ENCODE measurements at places on chromosomes 4 and X.

DNA sequence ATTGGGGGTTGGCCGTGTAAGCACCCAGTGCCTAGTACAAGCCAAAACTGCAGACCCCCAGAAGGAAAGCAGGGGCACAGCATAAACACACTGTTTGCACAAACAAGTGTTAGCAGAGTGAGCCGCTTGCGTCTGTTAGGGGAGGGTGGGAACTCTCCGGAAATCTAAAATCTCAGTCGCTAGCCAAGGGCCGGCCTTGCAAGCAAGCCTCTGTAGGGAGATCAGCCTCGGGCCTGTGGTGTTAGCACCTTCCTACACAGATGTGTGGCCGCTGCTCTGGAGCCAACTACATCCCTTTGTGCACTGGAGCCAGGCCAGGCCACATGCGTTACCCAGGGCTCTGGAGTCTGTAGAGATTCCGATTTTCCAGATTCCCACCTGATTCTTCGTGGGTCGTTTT, 67.1 kb downstream of the GPR143 start:
- DNase-seq, result no peak

GRCh38 chr4:170949084-170949483, 859.3 kb upstream of the AADAT start:
- no peak for DNase-seq

DNA sequence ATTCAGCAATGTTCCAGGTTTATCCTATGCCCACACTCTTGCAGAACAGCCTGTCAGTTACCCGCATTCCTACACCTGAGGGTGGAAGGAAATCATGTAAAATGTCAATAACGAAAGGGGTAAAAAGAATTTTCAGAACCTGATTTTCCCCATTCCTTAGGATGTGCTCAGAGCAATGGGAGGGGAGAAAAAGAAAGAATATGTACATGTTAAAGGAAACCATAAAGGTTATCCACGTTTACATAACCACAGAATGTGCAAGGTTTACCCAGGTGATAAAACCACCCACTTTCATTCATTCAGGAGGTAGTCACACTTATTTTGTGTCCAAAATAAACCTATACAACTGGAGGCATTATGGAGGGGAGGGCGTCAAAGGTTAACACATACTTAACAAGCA, 335.5 kb downstream of the ZNF674 start:
- DNase-seq, result no peak

DNA sequence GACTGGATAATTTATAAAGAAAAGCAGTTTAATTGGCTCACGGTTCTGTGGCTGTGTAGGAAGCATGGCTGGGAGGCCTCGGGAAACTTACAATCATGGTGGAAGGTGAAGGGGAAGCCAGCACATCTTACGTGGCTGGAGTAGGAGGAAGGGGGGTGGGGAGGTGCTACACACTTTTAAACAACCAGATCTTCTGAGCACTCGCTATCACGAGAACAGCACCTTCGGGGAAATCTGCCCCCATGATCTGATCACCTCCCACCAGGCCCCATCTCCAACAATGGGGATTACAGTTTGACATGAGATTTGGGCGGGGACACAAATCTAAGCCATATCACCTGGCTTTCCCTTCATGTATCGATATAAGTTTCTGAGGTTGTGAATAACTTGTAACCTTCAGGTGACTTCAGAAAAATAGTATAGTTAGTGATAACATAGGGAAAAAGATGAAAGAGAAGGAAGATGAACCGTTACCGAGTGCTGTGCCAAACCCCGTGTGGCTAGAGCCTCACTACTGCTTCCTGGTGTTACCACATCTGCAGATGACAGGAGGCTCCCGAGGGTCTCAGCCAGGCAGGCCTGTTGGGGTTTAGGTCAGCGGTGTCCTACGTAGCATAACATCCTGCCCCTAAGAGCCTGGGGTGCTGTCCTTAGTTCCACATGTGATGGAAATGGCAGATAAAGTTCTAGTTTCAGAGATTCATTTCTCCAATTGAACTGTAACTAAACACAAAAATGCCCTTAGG, 103.5 kb downstream of the TNIP2 start:
- no peak for DNase-seq

GRCh38 chr4:123193802-123194367, 202.7 kb upstream of the SPRY1 start:
- DNase-seq, result no peak

DNA sequence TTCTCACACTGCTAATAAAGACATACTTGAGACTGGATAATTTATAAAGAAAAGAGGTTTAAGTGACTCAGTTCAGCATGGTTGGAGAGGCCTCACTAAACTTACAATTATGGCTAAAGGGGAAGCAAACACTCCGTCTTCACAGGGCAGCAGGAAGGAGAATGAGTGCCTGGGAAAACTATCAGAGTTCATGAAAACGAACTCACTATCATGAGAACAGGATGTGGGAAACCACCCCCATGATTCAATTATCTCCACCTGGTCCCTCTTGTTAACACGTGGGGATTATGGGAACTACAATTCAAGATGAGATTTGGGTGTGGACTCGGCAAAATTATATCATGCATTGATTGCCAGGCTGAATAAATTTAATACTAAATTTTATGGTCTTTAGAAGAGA, 592.7 kb downstream of the GRXCR1 start:
- DNase-seq, result no peak

DNA sequence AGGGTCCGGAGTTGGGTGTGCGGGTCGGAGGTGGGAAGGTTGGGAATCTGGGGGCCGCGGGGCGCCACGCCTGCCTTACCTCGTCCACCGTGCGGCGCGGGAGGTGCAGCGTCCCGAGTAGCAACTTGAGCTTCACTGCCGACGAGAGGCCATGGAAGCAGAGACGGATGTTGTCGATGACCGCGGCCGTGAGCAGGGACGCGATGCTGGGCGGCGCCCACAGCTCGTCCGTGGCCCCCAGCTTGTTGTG, 178 bp downstream of the NELFA start:
- no peak for DNase-seq

- peak; percentile 96 for DNase-seq
Observed at GRCh38 chr4:54440394-54441136, 211.5 kb downstream of the PDGFRA start.

DNA sequence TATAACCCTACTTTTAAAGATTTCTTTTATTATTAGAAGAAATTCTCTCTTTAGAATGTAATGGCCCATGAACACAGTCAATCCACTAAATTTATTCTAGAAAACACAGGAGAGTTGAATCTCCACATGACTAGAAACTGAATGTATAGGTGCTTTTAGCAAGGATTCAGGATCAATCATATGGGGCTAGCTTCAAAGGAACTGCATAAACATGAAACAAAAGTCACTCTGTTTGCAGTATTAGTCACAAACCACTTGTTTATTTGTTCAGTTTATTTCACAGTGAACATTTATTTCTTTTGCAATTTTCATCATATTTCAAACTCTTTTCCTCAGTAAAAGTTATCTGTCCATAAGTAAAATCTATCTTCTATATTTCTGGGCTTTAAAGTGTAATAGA, 1604.6 kb downstream of the PCDH18 start:
- no peak for DNase-seq

GRCh38 chrX:136679531-136679930, 31.6 kb downstream of the CD40LG start:
- DNase-seq, result peak; percentile 49

DNA sequence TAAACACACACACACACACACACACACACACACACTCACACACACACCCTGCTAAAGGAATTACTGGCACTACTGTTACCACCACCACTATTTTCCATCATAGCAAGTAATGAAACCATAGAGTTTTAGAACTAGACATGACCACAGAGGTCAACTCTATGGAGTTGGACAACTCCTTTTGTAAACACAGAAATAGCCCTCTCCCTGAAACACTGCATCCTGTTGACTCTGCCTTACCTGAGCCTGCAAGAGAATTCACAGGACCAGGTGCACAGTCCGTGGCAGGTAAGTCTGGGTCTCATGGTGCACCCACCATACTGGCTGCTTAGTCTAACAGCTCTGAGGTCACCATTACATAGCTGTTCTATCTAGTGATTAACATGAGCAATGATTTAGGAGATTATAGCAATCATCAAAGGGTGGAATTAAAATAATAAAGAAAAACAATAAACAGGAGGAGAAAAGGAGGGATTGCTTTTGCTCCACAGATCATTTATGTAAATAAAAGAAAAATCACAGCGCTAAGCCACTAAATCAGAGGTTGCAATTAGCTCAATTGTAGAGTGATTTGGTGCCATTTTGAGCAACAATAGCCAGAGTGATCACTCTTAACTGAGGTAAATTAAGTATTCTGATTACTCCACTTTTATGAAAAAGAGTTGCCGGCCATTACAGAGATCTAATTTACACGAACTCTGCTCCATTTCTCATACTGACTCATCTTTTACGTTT, 340.0 kb upstream of the RASGEF1B start:
- DNase-seq, result no peak

- no peak for DNase-seq
Observed at GRCh38 chrX:11470250-11470974, 177.2 kb downstream of the AMELX start.

DNA sequence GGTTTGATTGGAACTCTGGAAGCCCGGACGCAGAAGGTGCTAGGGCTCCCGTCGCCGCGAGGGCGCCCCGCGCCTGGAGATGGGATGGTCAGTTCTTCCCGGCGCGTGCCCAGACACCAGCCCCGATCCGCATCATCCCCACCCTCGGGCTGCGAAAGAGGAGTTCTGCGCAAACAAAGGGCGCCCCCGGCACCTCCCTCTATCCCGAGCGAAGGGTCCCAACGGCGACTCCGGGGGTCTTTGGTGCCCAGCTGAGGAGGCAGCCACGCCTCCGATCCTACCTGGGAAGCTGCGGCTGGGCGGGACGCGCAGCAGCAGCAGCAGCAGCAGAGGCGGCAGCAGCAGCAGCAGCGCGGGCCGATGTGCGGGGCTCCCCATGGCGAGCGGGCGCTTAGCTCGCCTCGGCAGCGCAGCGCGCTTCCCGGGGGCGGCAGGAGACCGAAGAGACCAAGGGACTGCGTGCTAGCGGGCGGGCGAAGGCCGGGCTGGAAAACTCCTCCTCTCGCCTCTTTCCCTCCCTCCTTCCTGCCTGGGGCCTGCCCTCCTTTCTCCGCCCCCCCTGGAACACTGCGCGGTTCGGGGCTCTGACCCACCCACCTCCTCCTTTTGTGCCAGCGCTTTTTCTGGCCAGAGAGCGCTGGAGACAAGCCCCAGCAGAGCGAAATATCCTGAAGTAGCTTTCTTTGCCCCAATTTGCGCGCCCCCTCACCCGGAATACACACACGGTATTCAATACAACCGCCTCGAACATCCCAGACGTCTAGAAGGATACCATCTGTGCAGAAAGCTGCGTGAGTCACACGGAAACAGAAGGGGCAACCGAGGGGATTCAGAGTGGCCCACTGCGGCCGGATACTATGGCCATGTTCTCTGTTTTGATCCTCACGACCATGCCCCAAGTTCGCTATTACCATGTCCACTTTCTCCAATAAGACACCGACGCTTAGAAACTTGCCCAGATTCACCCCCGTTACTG, at the start of gene SRPX:
TSS of gene SRPX (minus strand) at position 457 of the 976 bp plus-strand sequence. CDS start at position 378, 79 bp downstream.
- DNase-seq, result no peak

GRCh38 chrX:20265726-20266681, 705 bp downstream of the RPS6KA3 start:
- no peak for DNase-seq

- DNase-seq, result no peak
Observed at GRCh38 chrX:101745046-101745445, 85.4 kb upstream of the ARMCX2 start.

DNA sequence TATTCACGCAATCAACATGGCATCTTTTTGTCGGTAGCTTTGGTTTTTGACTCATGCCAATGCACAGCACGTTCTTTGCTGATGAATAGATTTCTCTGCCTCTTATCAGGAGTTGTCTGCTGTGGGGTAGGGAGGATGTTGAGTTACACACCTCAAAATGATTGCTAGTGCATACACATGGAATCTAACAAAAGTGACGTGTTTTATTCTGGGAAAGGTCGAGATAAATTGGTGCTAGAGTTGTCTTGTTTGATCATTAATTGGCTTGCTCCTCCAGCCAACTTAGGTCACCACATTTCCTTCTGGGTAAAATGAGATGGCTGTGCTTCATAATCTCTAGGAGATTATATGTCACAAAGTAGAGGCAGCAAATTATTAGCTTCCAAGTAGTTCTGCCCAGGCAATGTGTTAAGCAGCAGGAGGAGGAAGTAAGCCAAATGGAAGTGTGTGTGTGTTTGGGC, 3.9 kb downstream of the RAB9A start:
- no peak for DNase-seq

- no peak for DNase-seq
Observed at GRCh38 chrX:150052226-150052625, 113.9 kb upstream of the EOLA2 start.

DNA sequence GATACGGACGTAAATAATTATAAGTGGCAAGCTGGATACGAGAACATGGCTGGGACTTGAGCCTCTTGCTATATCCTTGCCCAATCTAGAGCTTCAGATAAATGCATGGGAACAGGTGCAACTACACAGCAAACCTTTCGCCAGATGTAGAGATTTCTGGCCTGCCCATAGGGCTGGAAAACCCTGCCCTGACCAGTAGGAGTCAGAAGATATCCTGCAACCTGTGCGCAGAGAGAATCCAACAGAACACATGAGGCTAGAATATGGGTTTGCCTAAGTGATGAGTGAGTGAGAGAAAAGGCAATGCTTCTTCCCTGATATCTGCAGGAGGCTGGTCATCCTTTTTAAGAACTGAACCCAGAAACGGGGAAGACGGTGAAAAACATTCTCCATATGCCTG, 805.3 kb upstream of the TENM3 start:
- no peak for DNase-seq

GRCh38 chr4:99885063-99885664, 9.1 kb downstream of the LAMTOR3 start:
- peak; percentile 19 for DNase-seq

DNA sequence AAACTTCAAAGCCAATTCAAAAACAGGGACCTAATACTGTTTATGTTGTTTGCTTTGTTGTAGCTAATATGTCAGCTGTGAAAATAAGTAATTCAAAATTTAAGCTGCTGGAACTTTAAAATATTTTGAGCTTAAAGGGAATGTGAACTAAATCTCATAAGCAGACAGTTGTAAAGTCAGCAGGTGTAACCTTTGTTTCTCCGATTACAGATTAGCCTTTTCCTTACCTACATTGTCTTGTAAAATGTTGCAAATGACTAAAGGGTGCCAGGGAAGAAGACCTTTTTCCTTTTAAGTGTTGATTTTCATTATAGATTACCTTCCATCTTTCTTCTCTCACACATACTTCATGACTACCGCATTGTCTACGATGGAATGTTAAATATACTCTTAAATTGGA, 405.1 kb downstream of the KCNIP4 start:
- DNase-seq, result no peak

DNA sequence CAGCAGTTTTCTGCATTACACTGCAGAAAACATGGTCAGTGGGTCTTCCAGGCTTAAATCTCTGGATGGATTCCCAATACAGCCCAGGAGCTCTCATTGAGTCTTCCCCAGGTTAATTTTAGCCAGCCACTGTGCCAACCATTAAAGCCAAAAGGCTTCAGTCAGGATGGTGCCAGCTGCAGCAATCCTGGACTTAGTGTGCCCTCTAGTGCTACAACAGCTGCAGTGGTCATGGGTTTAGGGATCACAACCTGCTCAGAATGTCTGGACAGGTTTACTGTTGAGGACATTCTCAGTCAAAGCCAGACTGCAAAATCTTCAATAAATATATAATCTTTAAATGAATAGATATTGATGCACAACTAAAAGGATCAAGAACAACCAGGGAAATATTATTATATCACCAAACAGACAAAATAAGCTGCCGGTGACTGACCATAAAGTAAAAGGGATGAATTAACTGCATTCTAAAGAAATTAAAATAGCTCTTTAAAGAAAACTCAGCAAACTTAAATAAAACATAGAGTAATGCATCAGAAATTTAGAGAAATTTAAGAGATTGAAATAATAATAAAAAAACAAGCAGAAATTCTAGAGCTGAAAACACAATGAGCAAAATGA, 639.9 kb downstream of the SPOCK3 start:
- peak; percentile 55 for DNase-seq

GRCh38 chr4:127580300-127580699, 52.5 kb upstream of the INTU start:
- DNase-seq, result no peak

Measured in pons (tissue), 1 donor.